ENCODE measurements at places on chromosomes 11 and 22.

DNA sequence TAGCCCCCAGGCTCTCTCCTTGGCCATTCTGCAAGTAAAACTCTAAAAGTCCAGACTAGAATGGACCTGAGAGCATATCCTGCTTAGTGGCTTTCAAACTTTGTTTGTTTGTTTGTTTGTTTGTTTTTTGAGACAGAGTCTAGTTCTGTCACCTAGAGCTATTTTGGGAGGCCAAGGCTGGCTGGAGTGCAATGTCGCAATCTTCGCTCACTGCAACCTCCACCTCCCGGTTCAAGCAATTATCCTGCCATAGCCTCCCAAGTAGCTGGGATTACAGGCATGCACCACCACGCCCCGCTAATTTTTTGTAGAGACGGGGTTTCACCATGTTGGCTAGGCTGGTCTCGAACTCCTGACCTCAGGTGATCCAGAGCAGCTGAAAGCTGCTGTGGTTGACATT is 28.9 kb downstream of the DAGLA start:
- DNase-seq, result no peak

DNA sequence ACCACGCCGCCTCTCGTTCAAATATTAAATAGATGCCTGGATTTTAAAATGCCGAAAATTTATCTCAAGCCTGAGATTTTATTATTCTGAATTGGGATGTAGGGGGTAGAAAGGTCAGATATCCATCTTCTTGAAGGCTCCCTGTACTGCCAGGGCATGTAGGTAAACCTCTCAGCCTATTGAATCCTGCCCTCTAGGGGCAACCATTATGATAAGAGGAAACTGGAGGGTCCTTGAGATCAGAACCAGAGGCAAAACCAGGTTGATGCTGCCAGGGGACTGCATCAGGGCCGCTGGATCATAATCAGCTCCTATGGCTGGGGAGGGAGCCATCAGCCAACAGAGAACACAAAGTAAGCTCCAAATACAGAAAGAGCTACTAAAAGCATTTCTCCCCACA is 92.4 kb downstream of the KCNC1 start:
- no peak for DNase-seq

GRCh38 chr11:86595451-86595850 is 77.0 kb downstream of the ME3 start:
- DNase-seq, result no peak

- peak; percentile 56 for DNase-seq
Measured at GRCh38 chr22:20514658-20515406, 7.4 kb downstream of the MED15 start.
